GM13976 (cell line): ENCODE measurements at places on chromosomes 2 and 18.
A peak's percentile ranks its signal among the peaks of the same experiment; 100 is the strongest.

DNA sequence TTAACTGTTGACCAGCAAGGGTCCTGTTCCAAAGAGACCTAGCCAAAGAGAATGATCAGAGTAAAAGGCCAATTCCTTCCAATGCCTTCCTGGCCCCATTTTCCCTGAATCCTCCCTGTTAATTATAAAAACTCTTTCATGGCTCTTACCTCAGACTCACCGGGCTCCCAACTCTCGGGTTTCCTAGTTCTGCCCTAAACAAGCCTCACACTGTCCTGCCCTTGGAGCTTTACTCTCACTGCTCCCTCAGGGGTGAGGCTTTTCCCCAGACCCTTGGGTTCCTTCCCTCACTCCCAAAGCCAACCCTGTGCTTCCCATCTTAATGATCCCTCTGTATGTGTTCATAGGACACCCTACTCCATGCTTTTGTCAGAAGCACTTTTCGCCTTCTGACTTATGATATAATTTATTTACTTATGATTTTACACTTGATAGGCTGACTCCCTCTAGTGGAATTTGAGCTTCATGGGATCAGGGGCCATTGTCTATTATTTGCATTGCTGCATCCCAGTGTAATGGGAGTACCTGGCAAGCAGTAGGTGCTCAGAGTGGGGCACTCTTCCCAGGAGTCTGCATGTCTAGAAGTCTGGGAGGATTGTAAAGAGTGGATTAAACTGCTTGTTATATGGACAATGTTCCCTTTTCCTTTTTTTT lies 29.9 kb upstream of the ZNG1B start:
- no peak for DNase-seq

DNA sequence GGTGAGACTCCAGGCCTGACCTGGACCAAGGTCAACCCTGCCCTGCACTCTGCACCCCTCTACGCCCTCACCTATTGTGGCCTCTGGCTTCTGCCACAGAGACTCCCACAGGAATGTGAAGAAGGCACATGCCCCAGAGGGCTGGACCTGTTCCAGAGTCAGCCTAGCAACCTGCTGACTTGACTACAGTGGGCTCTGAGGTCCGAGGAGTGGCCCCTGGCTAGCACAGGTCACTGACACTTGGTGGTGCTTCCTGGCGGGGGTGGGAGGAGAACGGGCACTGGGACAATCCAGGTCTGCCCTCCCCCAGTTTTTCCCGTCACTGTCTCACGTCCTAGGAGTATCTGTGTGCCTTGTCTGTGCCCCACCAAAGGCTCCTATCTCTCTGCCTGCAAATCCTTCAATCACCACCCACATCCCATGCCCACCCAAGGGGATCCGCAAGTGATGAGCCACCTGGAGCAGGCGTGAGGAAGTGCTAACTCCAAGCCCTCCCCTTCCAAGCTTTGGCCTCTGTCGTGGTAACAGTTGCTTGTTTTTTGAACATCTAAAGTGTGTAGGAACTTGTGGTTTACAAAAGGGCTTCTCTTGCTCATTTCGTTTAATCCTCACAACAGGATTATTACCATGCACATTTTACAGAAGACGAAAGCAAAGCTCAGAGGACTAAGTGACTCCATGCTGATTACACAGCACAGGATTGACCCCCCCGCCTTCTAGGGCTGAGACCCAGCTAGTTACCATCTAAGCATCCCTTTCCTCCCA lies 86.2 kb downstream of the MCFD2 start:
- DNase-seq: no peak

DNA sequence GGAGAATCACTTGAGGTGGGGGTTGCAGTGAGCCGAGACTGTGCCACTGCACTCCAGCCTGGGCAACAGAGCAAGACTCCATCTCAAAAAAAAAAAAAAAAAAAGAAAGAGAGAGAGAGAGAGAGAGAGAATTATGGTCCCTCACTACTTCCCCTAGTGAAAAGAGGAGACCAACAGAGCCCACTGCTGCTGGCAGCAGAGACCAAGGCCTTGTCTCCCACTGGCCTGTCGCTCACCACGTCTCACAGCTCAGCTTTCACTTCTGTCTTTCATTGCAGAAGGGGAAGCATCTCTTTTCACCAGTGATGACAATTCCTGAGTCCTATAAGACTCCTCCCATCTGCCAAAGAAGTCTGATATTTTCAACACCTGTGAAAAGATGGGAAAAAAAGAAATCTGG lies 81.3 kb downstream of the CLHC1 start:
- DNase-seq: peak; percentile 45

DNA sequence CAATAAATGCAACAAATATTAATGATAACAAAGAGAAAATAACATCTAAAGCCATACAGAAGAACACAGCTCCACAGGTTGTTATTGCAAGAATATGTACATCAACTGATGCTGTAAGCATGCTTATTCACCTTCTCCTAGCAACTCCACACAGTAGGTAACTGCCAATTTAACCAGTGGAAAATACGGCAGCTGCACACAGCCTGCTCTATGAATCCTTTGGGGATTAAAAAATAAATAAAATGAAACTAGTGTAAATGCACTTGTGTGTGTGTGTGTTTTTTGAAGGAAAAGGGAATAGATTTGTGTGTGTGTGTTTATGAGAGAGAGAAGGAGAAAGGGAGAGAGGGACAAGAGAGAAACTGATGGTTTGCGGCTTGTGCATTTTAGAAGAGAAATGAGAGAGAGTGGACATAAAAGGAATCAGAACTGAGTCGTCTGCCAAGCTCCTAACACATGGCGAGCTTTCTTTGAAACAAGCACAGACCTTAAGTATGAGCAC lies 96.2 kb upstream of the PDE1A start:
- no peak for DNase-seq

DNA sequence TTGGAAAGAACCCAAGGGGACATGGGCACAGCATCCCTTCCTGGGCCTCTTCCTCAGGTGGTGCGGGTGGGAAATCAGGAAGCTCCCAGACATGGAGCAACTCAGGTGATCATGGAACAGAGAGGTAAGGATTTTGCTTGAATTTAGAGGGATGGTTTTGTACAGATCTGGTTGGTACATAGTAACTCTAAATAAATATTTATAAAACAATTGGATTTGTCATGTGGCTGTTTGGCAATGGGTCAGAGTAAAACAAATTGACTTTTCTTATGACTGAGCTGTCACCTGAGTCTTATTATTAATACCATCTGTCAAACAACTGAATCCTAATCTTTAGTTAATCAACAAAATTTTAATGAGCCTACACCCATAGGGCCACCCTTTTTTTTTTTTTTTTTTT lies 19.4 kb upstream of the TMEM178A start:
- DNase-seq: no peak

- DNase-seq: no peak
Measured at GRCh38 chr2:20641123-20641985, 9.5 kb downstream of the HS1BP3 start.

- DNase-seq: no peak
Measured at GRCh38 chr2:199668645-199669044, 182.3 kb downstream of the FTCDNL1 start.

GRCh38 chr2:191029280-191029950 lies 15.4 kb upstream of the STAT1 start:
- no peak for DNase-seq

DNA sequence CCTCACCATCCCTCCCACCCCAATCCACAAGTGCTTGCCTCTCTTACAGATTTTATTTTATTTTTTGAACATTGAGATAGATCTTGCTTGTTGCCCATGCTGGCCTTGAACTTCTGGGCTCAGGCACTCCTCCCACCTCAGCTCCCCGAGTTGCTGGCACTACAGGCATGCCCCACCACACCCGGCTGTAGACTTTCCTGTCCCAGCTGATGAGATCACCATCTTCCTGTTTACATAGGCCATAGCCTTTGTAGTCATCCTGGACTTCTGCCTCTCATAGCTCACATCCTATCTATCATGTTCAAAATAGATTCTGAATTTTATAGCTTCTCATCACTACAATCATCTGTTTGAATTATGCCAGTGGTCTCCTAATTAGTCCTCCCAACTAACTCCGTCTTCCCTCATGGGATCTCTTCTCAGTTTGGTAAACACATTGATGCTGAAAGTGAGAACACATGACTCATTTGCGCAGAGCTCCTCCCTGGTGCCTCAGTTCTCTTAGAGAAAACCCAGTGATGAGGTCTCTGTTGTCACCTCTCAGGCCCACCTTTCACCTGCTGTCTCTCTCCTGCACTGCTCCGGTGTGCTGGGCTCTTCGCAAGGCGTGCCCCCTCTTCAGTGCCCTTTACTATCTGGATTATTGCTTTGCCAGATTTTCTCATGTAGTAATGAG lies 243.0 kb downstream of the ZNF407 start:
- no peak for DNase-seq

- no peak for DNase-seq
Measured at GRCh38 chr2:159030674-159031380, 62.4 kb downstream of the TANC1 start.

GRCh38 chr2:58856100-58856499 lies 615.0 kb upstream of the FANCL start:
- no peak for DNase-seq

DNA sequence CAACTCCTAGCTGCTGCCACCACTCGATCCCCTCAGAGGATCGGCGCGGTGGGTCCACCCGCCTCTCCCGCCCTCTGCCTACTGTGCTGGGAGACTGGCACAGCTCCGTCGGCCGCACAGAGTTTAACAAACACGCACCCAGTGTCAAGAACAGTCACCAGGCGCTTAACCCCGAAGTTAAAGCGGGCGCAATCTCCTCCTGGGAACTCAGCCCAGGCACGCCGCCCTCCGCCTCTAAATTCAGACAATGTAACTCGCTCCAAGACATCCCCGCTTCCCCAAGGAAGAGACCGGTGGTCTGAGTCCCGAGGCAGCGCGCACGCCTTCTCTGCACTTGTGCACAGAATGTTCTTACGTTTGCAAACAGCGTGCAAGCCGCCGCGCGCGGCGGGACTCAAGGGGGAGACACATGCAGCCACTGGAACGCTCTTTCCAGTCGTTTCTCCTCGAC lies 533 bp downstream of the CXCR4 start:
- DNase-seq: peak; percentile 50

- DNase-seq: no peak
Measured at GRCh38 chr2:65545837-65546805, 113.7 kb upstream of the SPRED2 start.
